NCI-H1436 (cell line): ENCODE measurements at places on chromosomes 12 and 14.

DNA sequence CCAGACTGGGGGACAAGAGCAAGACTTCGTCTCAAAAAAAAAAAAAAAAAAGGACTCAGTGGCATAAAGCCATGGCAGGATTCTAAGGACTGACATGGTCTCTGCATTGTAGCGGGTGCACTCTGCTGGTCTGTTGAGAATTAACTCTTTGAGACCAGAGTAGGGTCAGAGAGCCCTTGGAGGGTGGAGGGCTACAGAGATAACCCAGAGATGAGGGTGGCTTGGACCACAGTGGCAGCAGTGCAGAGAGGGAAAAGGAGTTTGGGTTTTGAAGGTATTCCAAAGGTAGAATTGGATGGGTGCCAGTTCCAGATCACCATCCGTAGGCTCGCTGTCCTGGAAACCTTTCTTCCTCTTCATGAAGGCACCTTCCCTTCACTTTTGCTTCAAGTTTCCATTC lies 14.3 kb upstream of the DYNC1H1 start:
- no peak for DNase-seq

DNA sequence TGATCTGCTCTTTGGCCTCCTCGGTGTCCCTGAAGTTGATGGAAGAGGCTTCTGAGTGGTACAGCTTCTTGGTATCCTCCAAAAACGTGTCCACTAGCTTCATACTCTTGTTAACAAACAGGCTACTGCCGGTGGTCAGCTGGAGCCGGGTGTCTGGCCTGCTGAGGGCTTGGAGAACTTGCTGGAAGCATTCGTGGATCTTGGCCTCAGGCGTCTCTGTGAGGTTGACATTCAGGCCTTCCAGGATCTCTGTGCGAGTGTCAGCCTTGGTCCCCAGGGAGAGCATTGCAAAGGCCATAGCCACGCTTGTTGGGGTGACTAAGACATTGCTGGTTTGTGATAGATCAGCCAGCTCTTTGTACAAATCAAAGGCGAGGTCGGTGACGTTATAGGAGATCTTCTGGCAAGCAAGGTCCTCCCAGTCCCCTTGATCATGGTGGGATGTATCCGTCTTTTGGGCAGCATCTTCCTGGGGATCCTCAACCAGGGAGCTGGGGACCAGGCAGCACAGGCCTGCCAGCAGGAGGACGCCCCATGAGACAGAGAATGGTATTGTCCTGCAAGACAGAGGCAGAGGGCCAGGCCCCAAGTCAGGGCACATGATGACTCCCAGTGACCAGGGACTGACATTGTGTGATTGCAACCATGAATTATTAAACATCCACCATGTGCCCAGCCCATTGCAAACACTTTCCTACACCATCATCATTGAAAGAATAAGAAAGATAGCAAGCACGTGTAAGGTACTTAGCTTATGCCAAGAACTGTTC lies 22.1 kb downstream of the SERPINA1 start:
- no peak for DNase-seq

- no peak for DNase-seq
Observed at GRCh38 chr12:23446746-23447145, 502.7 kb downstream of the SOX5 start.

GRCh38 chr14:56875104-56875675 lies 64.9 kb upstream of the OTX2 start:
- DNase-seq = no peak

DNA sequence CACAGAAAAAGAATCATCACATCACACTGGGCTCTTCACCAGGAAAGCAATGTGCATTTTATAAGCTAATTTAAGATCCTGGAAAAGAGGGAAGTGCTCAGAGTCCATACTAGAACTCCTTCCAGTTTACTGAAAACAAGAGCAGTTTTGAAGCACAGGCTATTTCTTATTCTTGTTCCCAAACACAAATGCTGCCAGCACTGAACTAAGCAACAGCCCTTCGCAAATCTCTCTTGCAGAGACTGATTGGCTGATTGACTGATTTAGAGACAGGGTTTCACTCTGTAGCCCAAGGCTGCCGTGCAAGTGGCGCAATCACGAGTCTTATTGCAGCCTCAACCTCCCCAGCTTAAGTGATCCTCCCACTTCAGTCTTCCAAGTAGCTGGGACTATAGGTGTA lies 44.8 kb downstream of the BCL2L14 start:
- DNase-seq = no peak

GRCh38 chr14:54685286-54685845 lies 118.4 kb downstream of the SAMD4A start:
- no peak for DNase-seq

- no peak for DNase-seq
Observed at GRCh38 chr14:26056036-26056616, 541.7 kb downstream of the NOVA1 start.

DNA sequence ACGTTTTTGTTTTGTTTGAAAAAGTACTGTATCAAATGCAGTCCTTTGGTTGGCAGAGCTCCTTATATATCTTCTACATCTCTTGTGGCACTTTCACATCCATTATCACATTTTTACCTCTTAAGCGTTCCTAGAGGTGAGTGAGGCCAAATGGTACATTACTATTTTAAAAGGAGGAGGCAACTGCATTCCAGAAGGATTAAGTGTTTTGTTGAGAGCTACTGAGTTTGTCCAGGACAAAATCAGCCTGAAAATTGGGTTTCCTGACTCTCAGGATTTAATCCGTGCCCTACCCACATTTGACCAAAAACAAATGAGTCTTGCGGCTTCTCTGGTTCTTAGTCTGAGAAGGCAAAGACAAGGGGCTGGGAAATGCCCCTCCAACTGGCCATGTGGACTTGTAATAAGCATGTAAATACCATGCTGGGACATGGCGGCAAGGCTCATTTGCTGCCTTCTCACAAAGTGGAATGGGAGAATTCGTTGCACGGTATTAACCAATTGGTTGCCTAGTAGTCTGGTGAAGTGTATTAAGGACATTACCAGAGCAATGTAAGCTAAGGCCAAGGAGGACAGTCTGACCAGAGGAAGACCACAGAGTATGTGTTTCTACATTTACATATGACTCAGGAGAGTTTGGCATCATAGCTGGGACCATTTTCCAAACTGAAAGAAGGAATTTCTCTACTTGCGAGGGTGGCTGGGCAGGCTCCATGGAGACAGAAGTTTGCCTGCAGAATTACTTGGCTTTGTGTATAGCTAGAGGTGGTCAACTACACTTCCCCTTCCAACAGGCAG lies 175.8 kb upstream of the PLXNC1 start:
- no peak for DNase-seq

- no peak for DNase-seq
Observed at GRCh38 chr12:61538951-61539350, 721.3 kb upstream of the USP15 start.

DNA sequence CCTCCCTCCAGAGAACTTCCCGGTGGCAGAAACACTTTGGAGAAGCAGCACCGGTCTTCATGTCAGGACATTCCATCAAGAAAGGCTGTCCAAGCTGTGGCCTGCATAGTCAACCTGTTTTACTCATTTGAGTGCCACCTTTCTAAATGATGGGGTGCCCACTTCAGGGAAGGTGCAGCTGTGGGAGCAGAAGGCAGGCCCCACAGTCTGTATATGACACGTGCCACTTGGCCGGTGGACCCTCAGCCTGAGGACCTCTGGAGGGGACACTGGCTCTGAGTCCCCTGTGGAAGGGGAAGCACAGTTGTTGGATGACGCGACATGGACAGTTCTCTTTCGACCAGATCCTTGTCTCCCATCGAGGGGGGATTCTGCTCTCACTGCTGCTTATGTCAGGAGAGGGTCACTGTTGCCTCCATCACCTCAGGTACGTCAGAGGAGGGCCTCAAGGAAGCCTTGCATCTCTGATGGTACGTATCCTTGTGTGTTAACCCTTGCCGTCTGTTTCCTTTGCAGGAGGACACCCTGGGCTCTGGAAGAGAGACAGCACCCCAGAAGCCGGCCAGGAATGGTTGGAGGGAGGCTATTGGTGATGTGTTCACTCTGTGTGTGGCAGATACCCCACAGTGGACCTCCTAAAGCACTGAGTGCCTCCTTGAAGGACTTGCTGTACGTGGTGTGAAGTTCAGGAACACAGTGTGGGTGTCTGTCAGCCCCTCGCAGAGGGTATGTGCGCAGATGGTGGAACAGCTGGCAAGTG lies 132.1 kb upstream of the RTL1 start:
- no peak for DNase-seq

DNA sequence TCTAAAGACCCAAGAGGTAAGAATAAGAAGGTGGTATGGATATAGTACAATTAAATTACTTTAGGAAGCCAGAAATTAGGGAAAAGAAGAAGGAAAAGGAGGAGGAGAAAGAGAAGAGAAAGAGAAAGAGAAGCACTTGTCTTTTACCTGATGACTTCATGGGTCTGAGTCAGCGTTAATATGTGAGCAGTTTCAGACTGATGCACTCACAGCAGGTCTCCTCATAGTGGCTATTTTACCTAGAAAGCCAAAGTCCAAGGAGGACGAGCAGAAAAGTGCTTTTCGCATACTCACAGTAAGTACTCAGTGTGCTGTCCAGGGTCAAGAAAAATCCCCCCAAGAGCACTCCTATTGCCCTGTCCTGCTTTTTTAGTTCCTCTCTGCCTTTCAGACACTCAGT lies 222.1 kb downstream of the C12orf42 start:
- DNase-seq = no peak

- peak; percentile 51 for DNase-seq
Observed at GRCh38 chr12:55188974-55189556, 31.8 kb upstream of the OR10A7 start.

DNA sequence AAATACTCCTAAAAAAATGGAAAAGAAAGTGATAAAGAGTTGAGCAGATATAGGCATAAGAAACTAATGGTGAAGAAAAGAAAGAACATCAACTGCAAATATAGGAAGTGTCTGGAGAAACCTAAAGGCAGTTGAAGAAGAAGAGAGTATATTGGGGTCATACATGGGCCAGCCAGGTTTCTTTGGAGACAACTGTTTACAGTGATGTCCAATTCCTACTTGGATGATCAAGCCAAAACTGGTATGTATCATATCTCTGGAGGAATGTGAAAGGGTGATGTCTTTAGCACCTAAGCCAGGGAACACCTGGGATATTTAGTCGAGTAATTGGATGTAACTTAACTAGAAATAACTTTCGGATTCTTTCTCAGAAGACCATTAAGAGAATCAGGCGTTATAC lies 129.3 kb upstream of the FLRT2 start:
- DNase-seq = no peak

DNA sequence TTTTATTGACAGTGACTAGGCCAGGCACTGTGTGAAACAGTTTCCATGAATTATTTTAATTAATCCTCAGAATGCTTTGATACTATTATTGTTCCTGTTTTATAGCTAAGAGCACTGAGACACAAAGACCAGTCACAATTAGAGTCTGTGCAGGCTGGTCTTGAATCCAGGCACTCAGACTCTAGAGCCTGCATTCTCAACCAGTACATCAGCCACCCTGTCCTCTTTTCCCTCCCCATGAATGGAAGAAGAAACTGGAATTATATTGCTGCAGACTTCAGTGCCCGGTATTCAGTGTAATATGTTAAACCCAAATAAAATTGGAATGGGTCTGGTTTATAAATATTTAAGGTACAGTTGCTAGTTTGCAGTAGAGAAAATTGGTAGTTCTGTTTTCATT lies 303.0 kb upstream of the RGS6 start:
- DNase-seq = no peak

DNA sequence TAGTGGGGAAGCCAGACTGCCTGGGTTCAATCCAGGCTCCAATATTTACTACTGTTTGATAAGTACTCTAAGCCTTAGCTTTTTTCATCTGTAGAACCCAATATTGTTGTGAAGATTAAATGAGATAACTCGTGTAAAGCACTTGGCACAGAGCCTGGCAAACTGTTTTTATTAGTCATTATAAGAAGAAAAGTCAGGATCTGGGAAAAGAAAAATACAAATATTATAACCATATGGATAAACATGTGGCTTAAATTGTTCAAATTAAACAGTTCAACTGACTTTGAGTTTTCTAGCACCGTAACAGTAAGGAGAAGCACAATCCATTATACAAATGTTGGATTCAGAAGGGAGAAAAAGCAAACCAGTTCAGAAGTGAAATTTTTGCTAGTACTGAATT lies 22.0 kb upstream of the CDK17 start:
- no peak for DNase-seq

DNA sequence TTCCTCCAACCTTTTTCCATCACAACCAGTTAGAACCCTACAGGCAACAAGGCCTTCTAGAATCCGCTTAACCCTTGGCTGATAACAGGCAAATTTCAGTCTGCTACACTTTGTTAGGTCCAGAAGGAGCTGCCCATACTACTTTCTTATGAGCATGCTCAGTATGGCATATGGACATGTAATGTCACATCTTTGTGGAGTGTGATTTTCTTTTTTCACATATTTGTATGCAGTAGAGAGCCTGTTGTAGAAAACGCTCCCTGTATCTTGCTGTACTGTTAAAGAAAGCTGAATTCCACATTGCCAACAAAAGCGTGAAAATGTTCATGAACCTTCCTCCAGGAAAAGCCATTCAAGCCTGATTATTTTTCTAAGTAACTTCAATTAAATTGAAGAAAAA lies 196.5 kb downstream of the SLC41A2 start:
- no peak for DNase-seq

DNA sequence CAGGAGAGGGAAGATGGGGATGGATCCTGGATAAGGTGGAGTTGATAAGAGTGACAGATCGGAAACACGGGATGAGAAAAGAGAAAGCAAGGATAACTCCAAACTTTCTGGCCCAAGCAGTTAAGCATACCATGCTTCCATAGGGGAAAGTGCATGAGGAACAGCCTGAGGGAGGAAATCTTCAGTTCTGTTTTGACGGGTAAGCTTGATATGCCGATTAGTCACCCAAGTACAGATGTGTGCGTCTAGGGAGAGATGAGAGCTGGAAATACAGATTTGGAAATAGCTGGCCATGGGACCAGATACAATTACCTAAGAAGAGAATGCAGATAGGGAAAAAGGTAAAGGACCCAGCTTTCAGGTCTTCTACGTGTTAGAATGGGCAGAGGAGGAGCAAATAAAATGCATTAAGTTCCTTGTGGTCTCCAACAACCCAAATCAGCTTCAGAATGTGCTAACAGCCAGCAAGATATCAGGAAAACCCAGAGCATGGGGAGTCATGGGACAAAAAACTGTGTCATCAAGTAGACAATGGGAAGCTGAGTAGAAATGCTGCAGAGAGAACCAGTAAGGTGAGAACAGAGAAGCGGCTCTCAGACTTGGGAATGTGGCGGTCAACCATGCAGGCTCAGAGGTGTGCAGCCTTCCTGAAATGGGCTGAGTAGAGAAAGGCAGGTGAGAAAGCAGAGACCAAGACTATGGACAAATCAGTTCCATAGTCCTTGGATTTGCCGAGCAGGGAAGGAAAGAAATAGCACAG lies 56.3 kb downstream of the PPP1R36 start:
- DNase-seq = no peak
